ENCODE measurements at places on chromosomes 5 and 9.

GRCh38 chr5:143874312-143874711 is 62.4 kb downstream of the HMHB1 start:
- no peak for DNase-seq

DNA sequence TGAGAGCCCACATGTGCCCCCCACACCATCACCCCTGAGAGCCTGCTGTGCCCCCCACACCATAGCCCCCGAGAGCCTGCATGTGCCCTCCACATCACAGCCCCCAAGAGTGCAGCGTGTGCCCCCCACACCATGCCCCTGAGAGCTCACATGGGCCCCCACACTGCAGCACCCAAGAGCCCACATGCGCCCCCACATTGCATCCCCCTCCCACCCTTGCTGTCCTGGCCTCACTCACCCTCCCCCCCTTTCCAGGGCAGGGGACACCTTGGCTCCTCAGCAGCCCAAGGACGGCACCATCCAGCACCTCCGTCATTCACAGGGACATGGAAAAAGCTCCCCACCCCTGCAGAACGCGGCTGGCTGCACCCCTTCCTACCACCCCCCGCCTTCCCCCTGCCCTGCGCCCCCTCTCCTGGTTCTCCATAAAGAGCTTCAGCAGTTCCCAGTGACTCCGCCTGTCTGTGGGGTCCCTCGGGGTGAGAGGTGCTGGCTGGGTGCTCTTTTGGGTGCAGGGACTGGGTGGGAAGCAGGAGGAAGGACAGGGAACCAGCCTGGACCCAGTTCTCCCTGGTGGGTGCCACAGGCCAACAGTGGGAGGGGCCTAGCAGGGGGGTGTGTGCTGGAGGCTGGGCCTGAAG is 5.0 kb downstream of the LCN1 start:
- no peak for DNase-seq

DNA sequence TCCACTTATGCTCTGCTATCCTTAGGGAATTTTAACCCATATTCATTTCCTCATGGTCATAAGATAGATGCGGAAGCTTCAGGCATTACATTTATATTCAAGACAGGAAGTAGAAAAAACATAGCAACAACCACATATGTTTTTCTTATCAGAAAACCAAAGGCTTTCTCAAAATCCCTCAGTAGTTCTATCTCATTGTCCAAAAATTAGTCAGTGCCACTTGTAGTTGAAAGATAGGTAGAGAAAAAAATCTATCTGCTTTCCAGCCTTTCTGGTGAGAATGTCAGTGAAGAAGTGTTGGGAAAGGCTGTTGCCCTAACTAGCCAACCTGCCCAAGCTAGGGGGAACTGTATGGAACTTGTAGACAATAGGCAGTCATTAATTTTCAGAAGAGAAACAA is 23.5 kb upstream of the MOCS2 start:
- DNase-seq: no peak

DNA sequence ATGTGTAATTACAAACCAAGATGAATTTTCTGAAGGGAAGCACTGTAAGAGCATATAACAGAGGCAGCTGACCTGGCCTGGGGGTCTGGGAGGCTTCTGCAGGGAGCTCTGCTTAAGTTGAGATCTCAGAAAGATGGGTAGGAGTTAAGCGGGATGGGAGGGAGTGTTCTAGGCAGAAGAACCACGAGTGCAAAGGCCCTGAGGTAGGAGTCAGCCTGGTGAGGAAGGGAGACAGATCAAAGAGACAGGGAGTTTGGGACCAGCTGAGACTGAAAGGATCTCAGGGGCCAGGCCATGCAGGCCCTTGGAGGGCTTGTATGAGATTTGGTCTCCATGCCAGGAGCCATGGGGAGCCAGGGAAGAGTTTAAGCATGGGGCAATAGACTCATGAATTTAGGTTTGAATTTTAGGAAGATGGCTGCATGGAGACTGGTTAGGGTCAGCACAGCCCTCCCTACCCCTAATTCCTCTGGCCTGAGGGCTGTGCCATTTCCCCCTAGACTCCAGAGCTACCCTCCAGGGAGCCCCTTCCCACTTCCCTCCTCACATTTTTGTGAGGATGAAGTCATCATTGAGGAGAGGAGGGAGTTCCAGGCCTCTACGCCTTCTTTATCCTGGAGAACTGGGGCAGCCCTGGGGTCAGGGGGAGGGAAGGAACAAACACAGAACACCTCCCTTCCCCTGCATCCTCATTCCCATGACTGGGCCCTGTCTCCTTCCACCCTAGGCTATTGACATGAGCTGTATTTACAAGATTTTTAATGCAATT is 4.8 kb upstream of the ARAP3 start:
- DNase-seq: no peak

DNA sequence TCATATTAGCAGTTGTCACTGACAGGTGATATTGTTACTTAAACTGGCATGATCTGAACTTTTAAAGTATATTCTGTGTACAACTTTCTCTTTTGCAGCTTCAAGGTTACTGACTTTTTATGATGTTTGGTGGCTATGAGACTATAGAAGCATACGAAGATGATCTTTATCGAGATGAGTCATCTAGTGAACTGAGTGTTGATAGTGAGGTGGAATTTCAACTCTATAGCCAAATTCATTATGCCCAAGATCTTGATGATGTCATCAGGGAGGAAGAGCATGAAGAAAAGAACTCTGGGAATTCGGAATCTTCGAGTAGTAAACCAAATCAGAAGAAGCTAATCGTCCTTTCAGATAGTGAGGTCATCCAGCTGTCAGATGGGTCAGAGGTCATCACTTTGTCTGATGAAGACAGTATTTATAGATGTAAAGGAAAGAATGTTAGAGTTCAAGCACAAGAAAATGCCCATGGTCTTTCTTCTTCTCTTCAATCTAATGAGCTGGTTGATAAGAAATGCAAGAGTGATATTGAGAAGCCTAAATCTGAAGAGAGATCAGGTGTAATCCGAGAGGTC is 5.9 kb downstream of the ZCCHC7 start:
- DNase-seq: no peak

DNA sequence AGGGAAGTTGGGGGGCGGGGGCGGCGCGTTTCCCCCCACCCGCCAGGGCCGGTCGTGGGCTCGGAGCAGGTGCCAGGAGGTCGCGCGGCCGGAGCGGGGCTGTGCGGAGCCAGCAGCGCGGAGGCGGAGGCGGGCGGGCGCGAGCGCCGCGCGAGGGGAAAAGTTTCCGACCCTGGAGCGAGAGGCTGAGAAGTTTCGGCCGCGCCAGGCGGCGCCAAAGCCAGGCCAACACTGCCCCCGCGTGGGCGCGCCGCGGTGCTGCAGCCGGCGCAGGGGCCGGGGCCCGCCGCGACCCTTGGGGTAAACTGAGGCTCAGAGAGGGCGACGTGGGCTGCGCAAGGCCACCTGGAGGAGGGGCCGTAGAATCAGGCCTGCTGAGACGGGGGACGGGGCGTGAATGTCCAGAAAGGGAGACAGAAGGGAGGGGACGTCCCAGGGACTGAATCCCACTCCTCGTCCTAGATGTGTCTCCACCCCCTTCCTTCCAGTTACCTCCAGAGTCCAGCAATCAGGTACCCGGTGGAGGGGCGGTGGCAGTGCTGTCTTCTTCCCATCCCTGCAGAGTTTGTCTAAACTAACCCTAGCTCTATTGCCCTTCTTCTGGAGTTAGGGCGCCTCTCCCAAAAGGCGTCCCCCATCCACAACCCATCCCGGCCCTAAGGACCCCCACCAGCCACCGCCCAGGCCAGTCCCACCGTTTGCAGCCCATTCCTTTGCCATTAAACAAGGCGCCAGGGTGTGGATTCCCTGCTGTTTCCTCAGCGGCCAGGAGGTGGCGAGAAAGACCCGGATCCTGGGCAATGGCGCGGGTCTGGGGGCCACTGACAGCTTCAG is 10.2 kb downstream of the C9orf50 start:
- DNase-seq: peak; percentile 65

DNA sequence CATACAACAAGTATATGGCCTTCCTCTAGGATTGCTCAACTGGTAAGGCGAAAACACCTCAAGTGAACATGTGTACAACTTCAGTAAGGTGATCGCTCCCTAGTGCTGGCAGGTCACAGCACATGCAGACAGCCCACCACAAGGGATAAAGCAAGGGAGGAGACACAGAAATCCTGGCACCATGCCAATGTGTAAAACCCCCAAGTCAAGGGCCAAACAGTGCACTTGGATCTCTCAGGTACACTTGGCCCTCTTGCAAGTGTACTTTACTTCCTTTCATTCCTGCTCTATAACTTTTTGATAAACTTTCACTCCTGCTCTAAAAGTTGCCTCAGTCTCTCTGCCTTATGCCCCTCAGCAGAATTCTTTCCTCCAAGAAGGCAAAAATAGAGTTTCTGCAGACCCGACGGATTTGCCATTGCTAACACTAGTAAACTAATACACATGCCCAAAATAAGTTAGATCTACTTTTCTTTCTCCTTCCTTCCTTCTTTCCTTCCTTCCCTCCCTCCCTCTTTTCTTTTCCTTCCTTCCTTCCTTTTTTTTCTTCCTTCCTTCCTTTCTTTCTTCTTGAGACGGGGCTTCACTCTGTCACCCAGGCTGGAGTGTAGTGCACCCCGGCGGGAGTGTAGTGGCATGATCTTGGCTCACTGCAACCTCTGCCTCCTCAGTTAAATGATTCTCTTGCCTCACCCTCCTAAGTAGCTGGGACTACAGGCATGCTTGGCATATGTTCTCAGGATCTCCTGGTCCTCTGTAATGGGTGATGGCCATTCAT is 6.8 kb upstream of the LNPEP start:
- DNase-seq: no peak

- no peak for DNase-seq
Observed at GRCh38 chr5:150271923-150272322, 17.6 kb downstream of the CAMK2A start.

- no peak for DNase-seq
Observed at GRCh38 chr5:132224716-132225115, 2.9 kb downstream of the P4HA2 start.

GRCh38 chr9:21966140-21966851 is 27.9 kb downstream of the CDKN2A start:
- DNase-seq: no peak
